ENCODE measurements at places on chromosomes 4 and X.

- no peak for DNase-seq
These were observed 670.3 kb upstream of the FAM241A start for GRCh38 chr4:111475001-111475400.

- DNase-seq: no peak
These were observed 97.4 kb downstream of the AASDH start for GRCh38 chr4:56289934-56290333.

- DNase-seq: no peak
These were observed 50.5 kb upstream of the OGT start for GRCh38 chrX:71482228-71482958.

DNA sequence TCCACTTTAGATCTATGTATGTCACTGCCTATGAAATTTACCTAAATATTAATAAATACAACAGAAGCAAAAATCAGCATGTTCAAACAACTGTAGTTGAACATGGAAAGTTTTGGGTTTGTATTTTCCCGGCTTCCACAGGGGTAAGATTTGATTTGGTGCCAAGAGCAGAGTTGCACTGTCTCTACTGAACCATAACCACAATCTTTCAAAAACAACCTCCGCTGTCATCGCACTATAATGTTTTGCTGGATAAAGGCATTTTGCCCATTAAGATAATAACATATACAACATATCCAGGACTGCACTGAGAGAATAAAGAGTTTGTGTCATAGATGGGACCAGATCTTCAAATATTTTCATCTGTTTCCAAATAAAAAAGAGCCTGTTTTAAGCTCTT is 94.9 kb downstream of the TENM3 start:
- no peak for DNase-seq

GRCh38 chr4:145690610-145691009 is 10.7 kb downstream of the C4orf51 start:
- no peak for DNase-seq

DNA sequence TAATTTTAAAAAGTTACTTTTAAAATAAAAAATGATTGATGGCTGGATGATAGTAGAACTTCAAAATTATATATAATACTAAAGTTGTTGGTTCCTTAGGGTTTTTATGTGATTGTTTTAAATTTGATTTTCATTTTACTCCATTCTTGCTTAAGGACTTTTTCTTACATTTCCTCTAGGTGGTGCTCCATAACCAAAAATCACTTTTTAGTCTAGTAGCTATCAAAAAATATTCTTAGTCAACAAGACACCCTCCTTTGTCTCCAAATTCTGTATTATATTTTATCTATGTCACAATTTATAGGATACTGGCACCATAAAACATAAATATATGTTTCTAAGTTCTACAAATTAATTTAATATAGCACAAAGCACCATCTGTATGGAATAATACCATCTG is 67.2 kb upstream of the BRWD3 start:
- no peak for DNase-seq

Measured in activated naive CD8-positive, alpha-beta T cell treated with anti-CD3 and anti-CD28 coated beads for 36 hours (primary cell).